ENCODE measurements at places on chromosomes 1 and 21.

DNA sequence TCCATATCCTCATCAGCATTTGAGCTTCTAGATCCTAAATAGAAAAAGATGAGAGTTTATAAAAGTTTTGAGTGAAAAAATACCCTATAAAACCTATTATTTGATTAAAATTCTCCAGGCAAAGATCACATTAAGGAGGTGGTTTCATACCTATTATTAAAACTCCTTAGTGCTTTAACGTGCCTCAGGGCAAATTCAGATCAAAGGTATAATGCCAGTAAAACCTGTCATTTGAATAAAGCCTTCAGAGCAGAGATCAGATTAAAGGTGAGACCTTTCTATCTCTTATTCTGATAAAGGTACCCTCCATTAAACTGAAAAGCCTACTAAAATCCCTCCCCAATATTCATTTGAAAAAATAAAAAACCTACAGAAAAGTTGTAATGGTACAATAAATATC lies 34.3 kb upstream of the TRIM33 start:
- no peak for DNase-seq

DNA sequence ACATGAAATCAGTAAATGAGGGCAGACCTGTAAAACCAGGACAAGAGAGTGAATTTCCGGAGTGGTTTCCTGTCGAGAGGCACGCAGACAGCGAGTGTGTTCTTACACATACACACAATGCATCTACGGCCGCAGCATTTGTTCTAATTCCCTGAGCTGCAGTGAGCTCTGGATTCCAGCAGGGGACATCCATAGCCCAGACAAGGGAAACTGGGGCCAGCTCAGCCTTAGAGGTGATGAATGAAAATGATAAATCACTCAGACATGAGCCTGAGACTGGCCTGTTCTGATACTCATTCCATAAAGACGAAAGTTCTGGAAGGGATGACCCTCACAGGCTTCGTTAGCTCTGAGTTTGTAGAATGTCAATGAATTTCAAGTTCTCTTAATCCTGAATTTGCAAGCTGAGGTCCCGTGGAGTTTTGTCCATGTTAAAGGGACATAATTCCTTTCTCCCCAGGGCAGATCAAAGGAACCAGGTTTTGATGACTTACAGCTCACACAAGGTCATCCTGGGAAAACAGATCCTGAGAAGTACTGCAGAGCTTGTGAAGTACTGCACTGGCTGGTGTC lies 207.9 kb upstream of the C1orf87 start:
- DNase-seq = no peak

- no peak for DNase-seq
These were observed 46.9 kb downstream of the CAPN2 start for GRCh38 chr1:223759273-223759672.

DNA sequence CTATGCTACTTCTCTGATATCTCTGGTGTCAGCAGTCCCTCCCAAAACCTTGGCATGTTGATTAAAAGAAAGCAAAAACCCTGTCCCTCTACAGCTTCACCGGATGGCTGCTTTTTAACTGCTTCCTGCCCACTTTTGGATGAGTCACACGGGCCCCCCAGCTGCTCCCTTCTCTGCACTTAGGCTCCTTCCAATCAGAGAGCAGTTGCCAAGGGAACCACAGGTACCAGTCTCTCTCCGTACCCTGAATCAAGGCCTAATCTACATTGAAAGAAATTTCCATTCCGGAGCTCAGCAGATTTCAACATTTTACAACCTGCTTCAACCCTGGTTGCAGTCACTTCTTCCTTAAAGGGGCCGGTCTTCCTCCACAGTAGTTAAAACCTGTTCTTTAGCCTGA lies 70.6 kb upstream of the GJB5 start:
- no peak for DNase-seq

DNA sequence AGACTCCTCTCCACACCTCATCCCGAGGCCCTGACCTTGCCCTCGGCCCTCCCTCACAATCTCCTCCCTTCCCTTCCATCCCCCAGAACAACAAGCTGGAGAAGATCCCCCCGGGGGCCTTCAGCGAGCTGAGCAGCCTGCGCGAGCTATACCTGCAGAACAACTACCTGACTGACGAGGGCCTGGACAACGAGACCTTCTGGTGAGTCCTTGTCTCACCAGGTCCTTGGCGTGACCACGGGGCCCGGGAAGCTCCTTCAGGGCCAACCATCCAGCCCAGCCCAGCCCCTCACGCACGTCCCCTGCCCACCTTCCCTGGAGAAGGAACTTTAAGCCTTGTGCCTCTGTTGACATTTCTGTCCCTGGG lies 15.6 kb downstream of the PODN start:
- DNase-seq = no peak

- DNase-seq = no peak
These were observed 10.7 kb upstream of the SDC3 start for GRCh38 chr1:30919025-30919881.

DNA sequence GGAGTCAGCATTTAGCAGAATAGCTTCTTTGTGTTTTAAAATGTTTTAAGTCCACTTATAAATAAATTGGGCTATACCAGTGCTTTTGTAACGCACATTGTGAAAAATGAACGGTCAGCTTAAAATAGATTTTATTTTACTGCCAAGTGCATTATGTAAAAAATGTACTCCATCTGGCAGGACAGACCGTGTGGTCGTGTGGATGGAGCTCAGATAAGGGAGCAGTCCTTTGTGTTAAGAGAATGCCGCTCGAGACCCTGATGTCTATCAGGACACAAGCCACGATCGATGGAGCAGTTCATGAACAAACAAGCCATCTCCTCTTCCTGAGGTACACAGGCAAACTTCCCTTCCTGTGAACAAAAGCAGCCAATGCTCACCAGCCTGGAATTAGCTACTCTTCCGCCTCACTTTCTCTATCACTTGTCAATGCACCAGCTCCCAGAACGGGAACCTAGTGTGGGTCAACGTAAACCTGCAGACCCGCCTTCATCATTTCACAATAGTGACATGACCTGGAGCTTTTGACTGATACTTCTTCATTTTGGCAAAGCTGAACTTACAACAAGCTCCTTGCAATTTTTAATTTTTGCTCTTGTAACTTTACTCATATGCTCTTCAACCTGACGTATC lies 243.5 kb downstream of the TGFB2 start:
- DNase-seq = no peak

- DNase-seq = no peak
These were observed 59.8 kb downstream of the GPR88 start for GRCh38 chr1:100597784-100598183.

DNA sequence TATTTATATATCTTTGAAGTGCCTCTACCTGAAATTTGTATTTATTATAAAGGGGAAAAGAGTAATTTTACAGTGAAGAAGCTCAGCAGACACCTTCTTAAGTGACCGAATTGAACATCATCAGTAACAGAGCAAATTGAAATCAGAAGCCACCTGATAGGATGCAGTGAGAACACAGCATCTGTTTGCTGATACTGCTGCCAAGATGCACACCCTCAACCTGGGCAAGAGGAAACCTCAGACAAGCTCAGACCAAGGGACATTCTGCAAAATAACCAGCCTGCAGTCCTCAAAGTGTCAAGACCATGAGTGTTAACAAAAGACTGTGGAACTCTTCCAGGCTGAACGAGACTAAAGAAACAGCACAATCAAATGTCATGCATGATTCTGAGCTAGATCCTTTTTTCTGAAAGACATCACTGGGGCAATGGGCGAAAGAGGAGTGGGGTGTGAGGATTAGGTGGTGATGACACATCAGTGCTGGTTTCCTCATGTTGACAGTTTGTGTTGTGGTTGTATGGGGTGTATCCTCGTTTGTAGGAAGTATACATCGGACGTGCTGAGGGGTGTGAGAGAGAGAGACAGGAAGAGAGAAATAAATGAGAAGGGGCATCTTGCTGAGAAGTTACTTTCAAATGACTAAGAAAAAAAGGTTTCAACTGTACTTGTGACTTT lies 103.7 kb downstream of the ABCA4 start:
- no peak for DNase-seq

DNA sequence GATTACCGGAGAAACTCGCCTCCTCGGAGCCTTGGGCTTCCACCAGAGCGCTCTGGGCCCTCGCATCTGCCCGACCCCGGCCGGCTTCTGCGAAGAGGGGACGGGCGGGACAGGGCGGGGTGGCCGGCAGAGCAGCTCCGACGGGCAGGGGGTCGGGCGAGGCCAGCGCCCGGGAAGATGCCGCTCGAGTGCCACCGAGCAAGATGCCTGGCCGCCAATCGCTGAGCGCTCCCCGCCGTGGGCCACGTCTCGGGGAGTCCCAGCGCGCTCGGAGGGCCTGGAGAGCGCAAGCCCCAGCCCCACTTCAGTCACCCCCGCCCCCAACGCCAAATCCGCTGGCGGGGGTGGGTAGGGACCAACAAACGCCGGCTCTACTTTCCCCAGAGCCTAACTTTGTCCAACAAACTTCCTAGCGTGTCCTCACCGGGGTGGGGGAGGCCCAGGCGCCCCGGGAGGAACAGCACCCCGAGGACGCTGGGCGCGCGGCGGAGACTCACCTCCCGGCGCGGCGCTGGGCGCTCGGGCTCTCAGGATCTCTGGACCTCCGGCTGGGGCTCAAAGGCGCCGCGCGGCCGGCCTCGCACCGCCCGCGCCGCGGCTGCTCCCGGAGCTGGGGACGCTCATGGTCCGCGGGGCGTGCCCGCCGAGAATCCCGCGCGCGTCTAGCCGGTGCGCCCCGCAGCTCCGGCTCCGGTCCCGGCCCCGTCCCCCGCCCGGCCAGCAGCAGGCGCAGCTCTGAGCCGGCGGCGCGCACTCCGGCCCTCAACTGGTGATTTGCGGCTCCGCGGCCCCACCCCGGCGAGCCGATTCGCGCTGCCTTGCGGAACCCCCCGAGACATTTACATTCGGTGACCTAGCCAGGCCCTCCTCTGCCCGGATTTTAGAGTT lies at the start of gene BCAR3:
TSS of gene BCAR3 (minus strand) at position 737 of the 888 bp plus-strand sequence. CDS start 6,907 bp downstream, outside the sequence.
- no peak for DNase-seq

GRCh38 chr1:119438761-119439160 lies 23.8 kb downstream of the HSD3B2 start:
- no peak for DNase-seq

DNA sequence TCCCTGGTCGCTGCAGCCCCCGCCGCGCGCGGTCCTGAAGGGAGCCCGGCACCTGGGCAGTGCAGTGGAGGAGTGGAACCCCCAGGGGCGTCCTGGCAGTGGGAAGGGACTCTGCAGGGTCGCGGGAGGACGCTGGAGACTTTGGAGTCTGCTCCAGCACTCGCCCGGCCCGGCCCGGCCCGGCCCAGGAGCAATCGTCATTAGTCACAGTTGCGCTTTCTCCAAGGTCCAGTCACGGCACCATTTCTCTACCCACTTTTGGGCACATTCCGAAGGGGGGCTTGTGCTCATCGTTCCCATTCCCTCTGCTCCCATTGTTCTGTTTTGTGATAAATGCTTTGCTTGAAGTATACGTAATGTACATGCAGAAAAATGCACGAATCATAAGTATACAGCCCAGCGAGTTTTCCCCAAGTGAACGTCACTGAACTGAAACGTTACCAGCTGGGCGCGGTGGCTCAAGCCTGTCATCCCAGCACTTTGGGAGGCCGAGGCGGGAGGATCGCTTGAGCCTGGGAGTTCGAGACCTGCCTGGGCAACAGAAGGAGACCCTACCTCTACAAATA lies 999 bp downstream of the THAP3 start:
- no peak for DNase-seq

- no peak for DNase-seq
These were observed 36.2 kb downstream of the CITED4 start for GRCh38 chr1:40825996-40826395.

DNA sequence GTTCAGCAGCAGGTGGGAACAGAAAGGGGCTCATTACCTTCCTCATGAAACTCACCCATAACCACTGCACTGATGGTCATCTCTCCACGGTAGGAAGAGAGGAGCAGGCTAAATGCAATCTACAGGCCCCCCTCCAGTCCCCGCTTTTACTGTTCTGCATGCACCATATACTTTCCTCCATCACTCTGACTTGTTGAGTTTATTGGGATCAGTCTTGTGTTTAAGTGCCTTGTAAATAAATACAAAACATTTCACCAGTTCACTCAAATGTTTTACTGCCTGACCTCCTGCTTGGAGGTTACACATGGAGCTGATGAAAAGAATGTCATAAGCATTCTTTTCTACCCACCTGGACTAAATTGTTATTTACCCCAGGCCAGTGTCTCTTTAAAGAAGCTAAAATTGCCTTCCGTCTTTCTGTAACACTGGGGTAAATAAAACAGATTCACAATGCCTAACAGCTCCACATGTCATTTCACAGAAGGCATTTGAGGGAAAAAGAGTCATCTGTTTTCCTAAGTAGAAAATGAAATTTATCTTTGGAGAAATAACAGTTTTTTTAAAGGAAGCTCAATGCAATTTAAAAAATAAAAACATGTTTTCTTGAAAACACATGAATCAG lies 30.7 kb downstream of the PTPN14 start:
- DNase-seq = no peak

GRCh38 chr1:153520818-153521476 lies 14.8 kb downstream of the S100A6 start:
- DNase-seq = no peak

GRCh38 chr1:171623651-171624331 lies 1.7 kb downstream of the MYOCOS start:
- no peak for DNase-seq

- no peak for DNase-seq
These were observed 43.2 kb upstream of the VAMP3 start for GRCh38 chr1:7727809-7728471.

GRCh38 chr1:37306461-37306860 lies 167.9 kb upstream of the ZC3H12A start:
- no peak for DNase-seq

DNA sequence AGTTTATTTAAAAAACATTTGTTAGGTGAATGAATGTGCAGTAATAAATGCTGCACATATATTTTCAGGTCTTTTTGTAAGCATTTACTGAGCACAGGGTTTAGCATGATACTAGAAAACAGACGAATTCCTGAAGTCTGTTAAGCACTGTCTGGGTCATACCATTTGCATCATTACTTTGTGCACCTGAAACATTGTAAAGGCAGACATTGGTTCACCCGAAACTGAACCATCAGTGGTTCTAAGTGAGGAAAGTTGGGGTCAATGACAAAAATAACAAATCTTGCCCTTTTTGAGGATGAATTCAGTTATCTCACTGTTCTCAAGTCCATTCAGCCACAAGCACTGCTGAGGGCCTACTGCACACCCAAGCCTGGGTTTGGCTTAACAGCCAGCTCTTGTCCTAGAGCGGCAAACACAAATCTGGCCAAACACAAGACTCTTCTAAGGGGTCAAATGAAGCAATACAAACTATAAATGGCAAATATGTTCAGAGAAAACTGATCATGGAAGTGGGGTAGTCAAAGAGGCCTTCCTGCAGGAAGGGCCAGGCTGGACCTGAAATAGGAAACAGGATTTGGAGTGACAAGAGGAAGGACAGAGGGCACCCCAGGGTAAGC lies 21.8 kb downstream of the TRABD2B start:
- DNase-seq = no peak

GRCh38 chr1:32701951-32702598 lies 495 bp downstream of the SYNC start:
- DNase-seq = no peak
